ENCODE measurements at places on chromosomes 1 and 21.

DNA sequence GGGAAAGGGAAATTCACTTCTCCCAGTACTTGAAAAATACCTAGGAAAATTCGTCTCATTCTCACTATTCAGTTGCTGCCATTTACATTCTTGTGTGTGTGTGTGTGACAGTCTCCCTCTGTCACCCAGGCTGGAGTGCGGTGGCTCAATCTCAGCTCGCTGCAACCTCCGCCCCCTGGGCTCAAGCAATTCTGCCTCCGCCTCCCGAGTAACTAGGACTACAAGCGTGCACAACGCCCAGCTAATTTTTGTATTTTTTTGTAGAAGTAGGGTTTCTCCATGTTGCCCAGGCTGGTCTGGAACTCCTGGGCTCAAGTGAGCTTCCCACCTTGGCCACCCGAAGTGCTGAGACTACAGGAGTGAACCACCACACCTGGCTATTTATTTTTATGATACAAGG lies 1.2 kb downstream of the SNAPIN start:
- peaks cover 3% of the 10 kb centered on the region for H3K4me1 ChIP-seq
- H3K36me3 ChIP-seq, result peaks cover 12% of the 10 kb centered on the region
- no peak overlapping the region for H3K4me3 ChIP-seq
- no peak overlapping the region for H3K27ac ChIP-seq
- no peaks in the 10 kb centered on the region for H3K27me3 ChIP-seq

- DNase-seq, result peak; percentile 44
- H3K36me3 ChIP-seq, result no peaks in the 10 kb centered on the region
- H3K4me3 ChIP-seq, result no peak overlapping the region
- no peak overlapping the region for H3K27ac ChIP-seq
- no peaks in the 10 kb centered on the region for H3K27me3 ChIP-seq
Measured at GRCh38 chr1:209048941-209049669, 534.4 kb upstream of the CAMK1G start.

DNA sequence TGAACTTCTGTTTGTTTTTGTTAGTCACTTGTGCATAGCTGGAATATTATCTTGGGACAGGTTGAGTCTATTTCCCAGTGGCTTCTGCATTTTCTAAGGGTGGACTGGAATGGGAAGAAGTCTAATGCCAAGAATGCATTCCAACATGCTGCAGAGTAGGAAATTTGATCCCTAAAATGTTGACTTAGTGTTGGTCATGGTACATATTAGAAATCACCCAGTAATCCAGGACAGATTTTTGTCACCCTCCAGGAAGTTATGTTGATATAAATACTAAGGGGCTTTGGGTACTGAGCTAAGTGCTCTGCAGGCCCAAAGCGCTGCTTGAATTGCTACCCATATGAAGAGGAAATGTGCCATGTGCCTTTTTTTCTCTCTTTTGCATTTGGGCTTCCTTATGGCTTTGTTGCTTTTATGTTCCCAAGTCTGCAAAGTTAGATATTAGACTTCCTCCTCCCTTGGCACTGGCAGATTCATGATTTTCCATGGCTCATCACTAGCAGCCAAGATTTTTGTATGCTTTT lies 10.0 kb downstream of the ARID1A start:
- H3K36me3 ChIP-seq, result peaks cover 1% of the 10 kb centered on the region
- no peak overlapping the region for H3K4me3 ChIP-seq
- H3K27ac ChIP-seq, result no peak overlapping the region
- no peak for DNase-seq
- H3K27me3 ChIP-seq, result no peaks in the 10 kb centered on the region

DNA sequence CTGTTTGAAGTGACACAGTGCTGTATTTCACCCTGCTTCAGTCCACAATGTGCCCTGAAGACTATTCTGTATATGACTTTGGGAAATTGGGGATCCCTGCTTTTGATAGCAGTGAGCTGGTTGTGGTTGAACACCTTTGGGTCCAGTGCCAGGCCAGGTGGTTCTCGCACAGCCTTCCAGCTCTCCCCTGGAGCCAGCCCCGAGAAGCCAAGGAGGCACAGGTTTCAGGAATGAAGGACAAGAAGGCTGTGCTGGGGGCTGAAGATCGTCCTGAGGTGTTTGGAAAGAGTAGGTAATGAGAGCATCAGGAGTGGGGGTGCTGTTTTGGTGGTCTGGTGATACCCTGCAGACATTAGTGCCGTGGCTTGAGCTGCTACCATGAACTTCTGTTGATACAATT lies 131.4 kb upstream of the COL6A1 start:
- no peak for DNase-seq
- no peaks in the 10 kb centered on the region for H3K36me3 ChIP-seq
- no peak overlapping the region for H3K27ac ChIP-seq
- H3K4me3 ChIP-seq, result no peak overlapping the region
- H3K27me3 ChIP-seq, result no peaks in the 10 kb centered on the region

GRCh38 chr1:39261712-39262221 lies 57.3 kb downstream of the MACF1 start:
- DNase-seq, result no peak
- H3K36me3 ChIP-seq, result no peaks in the 10 kb centered on the region
- H3K27me3 ChIP-seq, result no peaks in the 10 kb centered on the region
- H3K27ac ChIP-seq, result no peak overlapping the region
- no peaks in the 10 kb centered on the region for H3K4me1 ChIP-seq
- no peak overlapping the region for H3K4me3 ChIP-seq

DNA sequence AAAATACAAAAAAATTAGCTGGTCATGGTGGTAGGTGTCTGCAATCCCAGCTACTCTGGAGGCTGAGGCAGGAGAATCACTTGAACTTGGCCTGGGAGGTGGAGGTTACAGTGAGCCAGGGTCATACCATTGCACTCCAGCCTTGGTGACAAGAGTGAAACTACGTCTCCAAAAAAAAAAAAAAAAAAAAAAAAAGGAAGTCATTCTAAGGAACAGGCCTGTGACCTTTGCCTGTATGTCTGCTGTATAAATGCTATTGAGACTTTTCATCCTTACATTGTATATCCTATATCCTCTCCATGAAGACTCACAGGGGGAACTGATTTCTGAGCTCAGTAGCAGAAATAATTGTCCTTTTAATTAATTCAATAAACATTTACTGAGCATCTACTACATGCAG lies 7.5 kb upstream of the CTPS1 start:
- DNase-seq, result no peak
- no peaks in the 10 kb centered on the region for H3K36me3 ChIP-seq
- H3K4me1 ChIP-seq, result no peaks in the 10 kb centered on the region
- H3K27me3 ChIP-seq, result no peaks in the 10 kb centered on the region
- no peak overlapping the region for H3K4me3 ChIP-seq

DNA sequence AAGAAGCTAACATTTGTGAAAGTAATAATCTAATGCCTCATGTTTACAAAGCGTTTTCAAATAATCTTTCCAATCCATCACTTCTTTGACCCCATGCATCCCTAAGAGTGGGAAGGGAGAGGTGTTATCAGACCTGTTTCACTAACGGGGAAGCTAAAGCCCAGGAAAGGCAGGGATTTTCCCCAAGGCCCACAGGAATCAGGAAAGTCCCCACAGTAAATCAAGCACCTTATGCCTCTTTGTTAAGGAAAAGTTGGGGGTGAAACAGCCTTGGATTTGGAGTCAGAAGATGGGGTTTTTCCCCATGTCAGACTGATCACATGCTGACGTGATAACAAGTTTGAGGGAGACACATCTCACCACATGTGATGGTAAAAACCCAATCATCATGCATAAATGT lies 20.0 kb upstream of the ANGPTL7 start:
- H3K27me3 ChIP-seq, result no peaks in the 10 kb centered on the region
- H3K27ac ChIP-seq, result no peak overlapping the region
- H3K4me3 ChIP-seq, result no peak overlapping the region
- H3K36me3 ChIP-seq, result peaks cover 2% of the 10 kb centered on the region

DNA sequence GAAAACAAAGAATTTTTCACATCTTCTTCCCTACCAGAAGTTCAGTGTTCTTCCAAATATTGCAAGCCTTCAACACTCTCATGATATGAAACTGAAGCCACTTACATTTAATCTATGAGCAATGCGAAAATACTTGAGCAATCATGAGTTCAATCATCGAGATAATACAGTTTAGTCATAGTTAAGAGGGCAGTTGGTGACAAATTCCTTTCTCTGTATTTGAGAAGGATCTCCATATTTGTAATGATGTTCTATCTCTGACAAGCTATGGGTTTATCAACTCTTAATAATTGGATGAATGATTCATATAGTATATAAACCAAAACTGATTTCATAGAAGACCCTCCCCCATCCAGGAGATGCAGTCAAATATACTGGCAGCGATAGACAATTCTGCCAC lies 29.7 kb upstream of the PYHIN1 start:
- no peaks in the 10 kb centered on the region for H3K4me1 ChIP-seq
- H3K36me3 ChIP-seq, result no peaks in the 10 kb centered on the region

- H3K27me3 ChIP-seq, result no peaks in the 10 kb centered on the region
- H3K4me3 ChIP-seq, result no peak overlapping the region
- H3K4me1 ChIP-seq, result peaks cover 6% of the 10 kb centered on the region
- H3K27ac ChIP-seq, result no peak overlapping the region
Measured at GRCh38 chr1:226662642-226663326, 76.3 kb downstream of the ITPKB start.

- no peaks in the 10 kb centered on the region for H3K36me3 ChIP-seq
- DNase-seq, result peak; percentile 23
- no peak overlapping the region for H3K27ac ChIP-seq
- no peak overlapping the region for H3K4me3 ChIP-seq
Measured at GRCh38 chr1:119782631-119783325, 14.1 kb upstream of the HMGCS2 start.

GRCh38 chr1:190474650-190475211 lies 2.9 kb downstream of the BRINP3 start:
- H3K27me3 ChIP-seq, result peaks cover 3% of the 10 kb centered on the region
- DNase-seq, result peak; percentile 49
- no peak overlapping the region for H3K4me3 ChIP-seq
- H3K27ac ChIP-seq, result no peak overlapping the region
- H3K4me1 ChIP-seq, result peaks cover 5% of the 10 kb centered on the region
- H3K36me3 ChIP-seq, result no peaks in the 10 kb centered on the region

GRCh38 chr1:182301467-182302198 lies 90.0 kb downstream of the GLUL start:
- no peaks in the 10 kb centered on the region for H3K27me3 ChIP-seq
- peaks cover 5% of the 10 kb centered on the region for H3K4me1 ChIP-seq
- no peak overlapping the region for H3K27ac ChIP-seq
- no peak overlapping the region for H3K4me3 ChIP-seq
- H3K36me3 ChIP-seq, result no peaks in the 10 kb centered on the region
- peak; percentile 74 for DNase-seq

DNA sequence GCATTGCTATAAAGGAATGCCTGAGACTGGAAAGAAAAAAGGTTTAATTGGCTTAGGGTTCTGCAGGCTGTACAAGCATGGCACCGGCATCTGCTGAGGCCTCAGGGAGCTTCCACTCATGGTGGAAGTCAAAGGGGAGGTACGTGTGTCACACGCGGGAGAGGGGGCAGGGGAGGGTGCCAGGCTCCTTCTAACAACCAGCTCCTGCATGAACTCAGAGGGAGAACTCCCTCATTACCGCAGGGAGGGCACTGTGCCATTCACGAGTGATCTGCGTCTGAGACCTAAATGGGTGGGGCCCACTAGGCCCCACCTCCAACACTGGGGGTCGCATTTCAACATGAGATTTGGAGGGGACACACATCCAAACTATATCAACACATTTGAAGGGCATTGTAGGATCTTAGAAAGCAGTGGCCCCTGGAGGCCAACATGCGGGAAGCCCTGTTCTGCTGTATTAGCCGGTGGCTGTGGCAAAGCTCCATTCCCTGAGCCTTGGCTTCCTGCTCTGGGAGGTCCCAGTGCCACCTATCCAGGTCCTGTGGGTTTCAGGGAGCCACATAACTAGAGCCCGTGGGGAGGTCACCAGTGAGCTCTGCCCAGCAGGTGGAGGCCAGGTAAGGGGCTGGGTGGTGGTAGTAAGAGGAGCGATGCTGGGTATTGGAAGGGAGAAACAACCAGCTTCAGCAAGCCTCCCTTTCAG lies 10.0 kb downstream of the WNT3A start:
- H3K4me1 ChIP-seq, result no peaks in the 10 kb centered on the region
- H3K27ac ChIP-seq, result no peak overlapping the region
- H3K4me3 ChIP-seq, result no peak overlapping the region
- H3K36me3 ChIP-seq, result no peaks in the 10 kb centered on the region
- DNase-seq, result no peak
- no peaks in the 10 kb centered on the region for H3K27me3 ChIP-seq

- no peak for DNase-seq
- H3K4me3 ChIP-seq, result no peak overlapping the region
- no peak overlapping the region for H3K27ac ChIP-seq
- no peaks in the 10 kb centered on the region for H3K36me3 ChIP-seq
- H3K27me3 ChIP-seq, result no peaks in the 10 kb centered on the region
Measured at GRCh38 chr1:84675106-84675505, 15.2 kb downstream of the SSX2IP start.

GRCh38 chr1:205301205-205301821 lies 20.2 kb downstream of the NUAK2 start:
- peaks cover 22% of the 10 kb centered on the region for H3K4me1 ChIP-seq
- no peak overlapping the region for H3K4me3 ChIP-seq
- DNase-seq, result peak; percentile 100
- no peaks in the 10 kb centered on the region for H3K27me3 ChIP-seq
- peaks cover 5% of the 10 kb centered on the region for H3K36me3 ChIP-seq

- no peaks in the 10 kb centered on the region for H3K27me3 ChIP-seq
- H3K36me3 ChIP-seq, result no peaks in the 10 kb centered on the region
- H3K27ac ChIP-seq, result no peak within 1 kb of the TSS
- DNase-seq, result peak; percentile 96
- no peaks in the 10 kb centered on the region for H3K4me1 ChIP-seq
- H3K4me3 ChIP-seq, result no peak within 1 kb of the TSS
Measured at GRCh38 chr1:163069142-163069541, at the start of gene RGS4. Gene RGS4 (plus strand): TSS chr1:163069361. CDS start chr1:163069485, 124 bp downstream.

DNA sequence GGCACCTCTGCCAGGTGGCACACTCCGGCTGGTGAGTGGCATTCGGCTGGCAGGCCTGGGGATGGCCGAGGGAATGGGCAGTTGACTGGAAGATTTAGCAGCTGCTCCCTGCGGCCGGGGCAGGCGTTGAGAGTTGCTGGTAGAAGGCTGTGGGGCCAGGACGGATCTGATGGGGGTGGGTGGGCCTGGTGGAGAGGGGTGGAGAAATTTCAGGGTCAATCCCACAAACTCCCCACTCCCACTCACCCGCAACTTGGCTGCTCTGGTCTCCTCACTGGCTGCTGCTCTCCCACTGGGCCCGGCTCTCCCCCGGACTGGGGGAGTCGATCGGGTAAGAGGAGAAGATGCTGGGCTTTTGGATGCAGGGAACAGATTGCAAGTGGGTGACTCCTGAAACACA lies 2.1 kb downstream of the PSRC1 start:
- H3K27ac ChIP-seq, result no peak overlapping the region
- peaks cover 5% of the 10 kb centered on the region for H3K4me1 ChIP-seq
- peaks cover 6% of the 10 kb centered on the region for H3K36me3 ChIP-seq
- no peak for DNase-seq
- H3K4me3 ChIP-seq, result no peak overlapping the region

GRCh38 chr1:58805716-58806571 lies 22.1 kb upstream of the JUN start:
- H3K27ac ChIP-seq, result no peak overlapping the region
- no peaks in the 10 kb centered on the region for H3K27me3 ChIP-seq
- DNase-seq, result no peak
- no peak overlapping the region for H3K4me3 ChIP-seq
- H3K36me3 ChIP-seq, result no peaks in the 10 kb centered on the region
- H3K4me1 ChIP-seq, result no peaks in the 10 kb centered on the region

GRCh38 chr1:19680644-19681043 lies 16.0 kb downstream of the HTR6 start:
- no peak for DNase-seq
- no peaks in the 10 kb centered on the region for H3K36me3 ChIP-seq
- H3K4me3 ChIP-seq, result no peak overlapping the region
- no peaks in the 10 kb centered on the region for H3K4me1 ChIP-seq
- H3K27ac ChIP-seq, result no peak overlapping the region
- no peaks in the 10 kb centered on the region for H3K27me3 ChIP-seq

- no peaks in the 10 kb centered on the region for H3K36me3 ChIP-seq
- H3K27ac ChIP-seq, result no peak overlapping the region
- no peak overlapping the region for H3K4me3 ChIP-seq
- no peak for DNase-seq
- no peaks in the 10 kb centered on the region for H3K27me3 ChIP-seq
Measured at GRCh38 chr1:160488347-160489058, 34.6 kb downstream of the SLAMF6 start.
